ENCODE measurements at places on chromosomes 4 and X.
A peak's percentile ranks its signal among the peaks of the same experiment; 100 is the strongest.

GRCh38 chr4:139740121-139740520, 74.5 kb downstream of the MGST2 start:
- peak; percentile 52 for DNase-seq

- DNase-seq: no peak
Observed at GRCh38 chrX:130857207-130857606, 45.8 kb downstream of the ENOX2 start.

DNA sequence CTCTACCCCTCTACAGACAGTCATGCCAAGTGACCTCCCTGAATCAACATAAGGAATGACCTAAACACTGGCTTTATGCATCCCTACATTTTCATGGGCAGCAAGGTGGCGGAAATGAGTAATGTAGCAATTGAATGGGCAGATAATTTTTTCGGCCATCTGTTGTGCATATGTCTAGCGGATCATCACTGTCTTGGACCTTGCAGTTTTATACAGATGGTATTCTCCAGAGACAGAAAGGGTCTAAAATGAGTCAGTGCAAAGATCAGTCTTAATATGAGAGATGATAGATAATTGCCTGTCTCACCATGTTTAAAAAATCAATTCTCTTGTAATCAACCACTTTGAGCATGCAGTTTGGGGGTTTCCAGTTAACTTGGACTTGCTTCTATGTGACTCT, 177.3 kb upstream of the DKK2 start:
- no peak for DNase-seq

- no peak for DNase-seq
Observed at GRCh38 chr4:20259707-20260106, 8.0 kb downstream of the SLIT2 start.

DNA sequence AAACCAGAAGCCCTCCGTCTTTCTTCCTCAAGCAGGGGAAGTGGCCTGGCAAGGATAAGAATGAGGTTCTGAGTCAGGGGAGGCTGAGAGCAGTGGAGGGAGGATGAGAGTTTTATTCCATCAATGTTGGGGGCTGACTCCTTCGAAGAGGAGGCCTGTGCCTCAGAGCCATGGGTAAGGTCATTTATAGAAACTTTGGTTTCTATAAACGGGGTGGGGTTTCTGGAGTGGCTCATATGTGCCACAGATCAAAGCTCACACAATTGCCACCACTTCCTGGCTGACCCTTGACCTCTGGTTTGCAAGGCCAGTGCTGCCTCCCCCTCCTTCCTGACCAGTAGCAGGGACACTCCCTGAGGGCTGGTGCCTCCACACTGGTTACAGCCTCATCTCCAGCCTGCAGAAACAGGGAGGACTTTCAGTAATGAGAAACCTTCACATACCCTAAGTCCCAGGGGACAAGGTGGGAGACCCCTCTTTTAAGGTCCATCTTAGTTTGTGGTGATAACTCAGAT, 166.0 kb downstream of the PDGFRA start:
- no peak for DNase-seq

- no peak for DNase-seq
Observed at GRCh38 chr4:108168671-108169523, at the start of gene LEF1. TSS of gene LEF1 (minus strand) at chr4:108168932. CDS start at chr4:108167767, 1,165 bp downstream.

DNA sequence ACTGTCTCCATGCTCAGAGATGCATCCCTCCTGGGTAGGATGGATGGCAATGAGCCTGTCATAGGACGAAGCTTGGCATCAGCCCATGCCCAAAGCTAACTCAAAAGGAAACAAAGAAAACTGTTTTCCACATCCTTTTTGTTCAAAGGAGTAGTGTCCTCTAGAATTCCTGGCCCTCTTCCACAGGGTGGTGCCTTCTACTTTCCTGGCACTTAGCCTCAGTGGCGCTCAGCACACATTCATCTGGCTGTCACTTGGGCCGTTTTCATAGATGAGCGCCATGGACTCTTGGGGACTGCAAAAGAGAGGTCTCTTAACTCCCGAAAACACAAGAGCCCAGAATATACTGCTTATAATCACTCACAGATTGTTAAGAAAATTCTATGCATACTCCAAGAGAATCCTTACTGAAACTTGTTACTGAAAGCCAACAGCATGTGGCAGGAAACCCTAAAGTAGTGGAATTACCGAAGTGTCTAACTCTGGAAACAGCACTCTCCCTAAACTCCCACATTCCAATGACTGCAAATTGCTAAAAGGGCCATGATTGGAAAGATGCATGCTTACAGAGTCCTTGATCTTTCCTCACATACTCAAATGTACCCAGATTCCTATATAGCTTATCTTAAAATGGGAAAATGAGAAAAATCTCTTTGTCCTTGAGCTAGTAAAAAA, 110.0 kb downstream of the HS6ST2 start:
- DNase-seq: no peak

DNA sequence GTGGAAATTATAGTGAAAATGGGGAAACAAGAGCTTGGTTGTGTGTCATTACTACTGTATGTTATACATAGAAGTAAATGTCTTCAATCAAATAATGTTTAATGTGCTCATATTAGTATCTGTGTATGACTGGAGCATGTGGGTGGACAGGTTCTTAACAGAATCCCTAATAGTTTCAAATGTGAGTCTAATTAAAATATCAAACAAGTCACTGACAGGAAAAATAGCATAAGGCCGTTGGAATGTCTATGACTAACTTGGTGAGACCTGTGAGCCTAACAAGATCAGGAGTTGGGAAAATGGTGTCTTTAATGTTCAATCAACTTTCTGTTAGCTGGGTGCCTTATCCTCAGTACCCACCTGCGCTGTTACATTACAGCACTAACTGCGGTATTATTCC, 6.2 kb upstream of the CXCL3 start:
- no peak for DNase-seq

GRCh38 chr4:126451237-126451873, 1136.6 kb downstream of the FAT4 start:
- no peak for DNase-seq

DNA sequence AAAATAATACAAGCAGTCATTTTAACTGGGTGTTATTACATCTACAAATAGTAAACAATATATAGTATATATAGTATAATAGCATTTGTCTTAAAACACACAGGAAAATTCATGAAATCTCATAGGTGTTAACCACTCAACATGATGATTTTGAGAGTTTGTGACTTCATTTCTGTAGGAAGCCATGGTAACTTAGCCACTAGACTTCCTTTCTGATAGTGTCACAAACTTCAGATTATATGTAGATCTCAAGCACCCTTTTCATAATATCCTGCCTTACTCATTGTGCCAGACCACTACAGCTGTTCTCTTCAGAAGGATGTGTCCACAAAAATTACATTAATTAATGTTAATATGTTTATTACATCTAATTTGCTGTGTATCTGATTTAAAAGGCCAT, 1250.6 kb downstream of the ADGRL3 start:
- DNase-seq: no peak

DNA sequence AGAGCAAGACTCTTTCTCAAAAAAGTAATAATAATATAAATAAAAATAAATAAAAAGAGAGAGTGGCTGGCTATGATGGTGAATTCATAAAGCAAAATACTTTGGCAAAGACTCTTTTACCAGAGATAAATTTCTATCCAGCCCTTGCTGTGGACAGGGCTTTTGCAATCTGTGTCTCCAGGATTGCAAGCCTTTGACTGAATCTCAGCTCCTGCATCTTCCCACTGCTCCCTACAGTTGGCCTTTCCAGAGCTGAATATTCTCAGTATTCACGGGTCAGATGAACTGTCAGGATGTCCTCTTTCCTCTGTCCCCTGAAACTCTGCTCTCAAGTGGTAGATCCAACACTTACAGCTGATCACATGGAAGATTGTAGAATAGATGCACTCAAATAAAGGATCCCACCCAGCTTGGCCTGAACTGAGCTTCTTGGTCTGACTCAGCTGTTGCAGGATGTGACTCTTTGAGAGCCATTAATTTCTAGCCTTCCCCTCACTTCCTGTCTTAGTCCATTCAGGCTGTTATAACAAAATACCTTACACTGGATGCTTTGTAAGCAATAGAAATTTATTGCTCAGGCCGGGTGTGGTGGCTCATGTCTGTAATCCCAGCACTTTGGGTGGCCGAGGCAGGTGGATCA, 123.4 kb upstream of the GUCY1A1 start:
- no peak for DNase-seq

GRCh38 chr4:92814677-92815076, 510.9 kb downstream of the GRID2 start:
- no peak for DNase-seq

DNA sequence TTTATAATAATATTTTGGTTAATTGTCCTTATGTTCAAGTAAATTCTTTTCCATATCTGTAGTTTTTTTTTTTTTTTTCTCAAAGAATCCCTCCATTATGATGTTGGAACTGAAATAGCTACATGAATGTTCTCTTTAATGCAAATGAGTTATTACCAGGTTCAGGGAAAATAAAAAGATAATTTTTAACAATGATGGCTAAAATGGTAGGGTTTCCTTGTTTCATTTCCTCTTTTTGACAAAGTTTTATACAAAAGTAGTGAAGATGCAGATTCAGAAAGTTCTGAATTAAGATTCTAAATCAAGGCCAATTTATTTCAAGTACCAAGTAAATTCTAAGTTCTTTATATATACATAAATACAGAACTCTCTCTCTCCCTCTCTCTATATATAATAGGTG, 779.0 kb upstream of the INTU start:
- no peak for DNase-seq

DNA sequence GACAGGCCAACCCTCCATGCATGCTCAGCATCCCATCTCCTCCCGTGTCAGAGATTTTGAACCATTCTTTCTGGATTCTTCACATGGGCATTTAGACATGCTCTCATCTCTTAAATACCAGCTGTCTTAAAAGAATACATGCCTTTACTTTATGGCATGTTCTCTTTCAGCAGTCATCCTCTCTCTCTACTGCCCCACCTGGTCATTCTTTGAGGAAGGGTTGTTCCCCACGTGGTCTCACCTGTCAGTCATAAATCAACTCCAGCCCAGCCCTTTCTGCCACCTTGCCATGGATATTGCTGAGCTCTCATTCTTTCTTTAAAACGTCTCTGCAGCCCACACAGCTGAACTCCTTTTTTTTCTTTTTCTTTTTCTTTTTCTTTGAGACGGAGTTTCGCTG, 111.3 kb downstream of the ARHGAP10 start:
- no peak for DNase-seq

GRCh38 chrX:20653070-20653469, 386.4 kb upstream of the RPS6KA3 start:
- no peak for DNase-seq

DNA sequence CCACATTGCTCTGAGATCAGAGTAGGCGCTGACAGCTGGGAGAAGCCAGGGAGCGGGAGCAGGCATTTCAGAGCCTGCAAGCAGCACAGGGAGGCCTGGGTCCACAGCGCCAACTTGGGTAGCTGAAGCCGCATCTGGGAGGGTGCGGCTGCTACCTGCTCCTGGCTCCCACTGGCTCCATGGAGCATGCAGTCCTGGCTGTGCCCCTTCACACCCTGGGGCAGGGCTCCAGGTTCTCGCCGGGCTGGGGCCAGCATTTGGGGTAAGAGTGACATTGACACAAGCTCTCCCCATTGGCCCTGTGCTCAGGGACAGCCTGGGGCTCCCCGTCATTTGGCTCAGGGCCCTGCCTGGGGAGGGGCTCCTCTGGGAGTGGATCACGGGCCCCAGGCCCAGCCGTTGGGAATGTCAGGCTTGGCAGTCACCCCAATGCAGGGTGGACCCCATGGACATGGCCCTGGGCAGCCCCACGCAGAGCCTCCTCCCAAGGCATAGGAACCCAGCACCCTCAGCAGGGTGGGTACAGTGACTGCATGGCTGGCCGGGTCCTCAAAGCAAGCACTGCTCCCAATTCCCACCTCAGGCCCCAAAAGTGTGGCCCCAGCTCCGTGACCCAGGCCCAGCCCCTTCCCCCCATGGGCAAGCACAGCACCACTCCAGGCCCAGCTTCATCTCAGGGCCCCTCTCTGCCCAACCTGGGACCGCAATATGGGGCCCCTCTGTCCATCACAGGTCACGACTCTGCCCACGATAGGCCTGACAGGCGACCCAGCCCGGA, 82.4 kb downstream of the PRDM5 start:
- DNase-seq: peak; percentile 57

DNA sequence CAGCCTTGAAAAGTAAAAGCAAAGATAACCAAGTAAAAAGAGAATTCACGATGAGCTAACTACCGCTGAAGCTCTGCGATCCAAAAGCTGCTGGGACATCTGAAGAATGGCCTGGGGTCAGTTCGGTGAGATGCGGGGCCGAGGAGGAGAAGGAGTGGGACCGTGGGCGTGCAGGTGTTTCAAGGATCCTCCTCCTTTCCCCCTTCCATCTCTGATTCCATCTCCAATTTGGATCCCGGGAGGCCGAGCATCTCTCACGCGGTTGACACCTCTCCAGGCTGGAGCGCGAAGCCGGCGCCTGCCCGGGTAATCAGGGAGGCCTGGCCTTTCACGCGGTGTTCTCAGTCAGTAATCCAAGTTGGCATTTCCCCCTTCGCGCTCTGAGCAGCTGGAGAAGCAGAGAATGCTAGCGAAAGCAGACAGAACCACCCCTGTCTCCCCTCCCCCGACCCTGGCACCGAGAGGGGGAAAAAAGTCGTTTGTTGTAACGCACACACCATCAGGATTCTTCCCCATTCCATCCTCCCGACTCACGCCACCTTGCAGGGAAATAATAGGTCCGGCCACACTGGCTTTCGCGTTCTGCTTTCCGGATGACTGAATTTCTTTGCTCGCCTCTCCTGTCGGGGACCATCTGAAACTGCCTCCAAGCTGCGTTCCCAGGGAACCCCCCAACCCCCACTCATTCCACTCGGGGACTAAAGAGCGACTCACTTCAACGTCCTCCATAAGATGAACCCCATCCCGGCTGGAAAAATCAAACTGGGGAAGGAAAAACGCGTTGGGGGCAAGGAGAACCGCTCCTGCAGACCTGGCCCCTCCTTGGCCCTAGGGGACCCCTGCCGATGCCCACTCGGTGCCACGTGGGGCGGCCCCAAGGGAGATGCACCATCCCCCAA, 6.5 kb downstream of the NEUROG2 start:
- no peak for DNase-seq

- peak; percentile 56 for DNase-seq
Observed at GRCh38 chr4:168496834-168497233, at the start of gene PALLD. TSS of gene PALLD (plus strand) at chr4:168497052.

DNA sequence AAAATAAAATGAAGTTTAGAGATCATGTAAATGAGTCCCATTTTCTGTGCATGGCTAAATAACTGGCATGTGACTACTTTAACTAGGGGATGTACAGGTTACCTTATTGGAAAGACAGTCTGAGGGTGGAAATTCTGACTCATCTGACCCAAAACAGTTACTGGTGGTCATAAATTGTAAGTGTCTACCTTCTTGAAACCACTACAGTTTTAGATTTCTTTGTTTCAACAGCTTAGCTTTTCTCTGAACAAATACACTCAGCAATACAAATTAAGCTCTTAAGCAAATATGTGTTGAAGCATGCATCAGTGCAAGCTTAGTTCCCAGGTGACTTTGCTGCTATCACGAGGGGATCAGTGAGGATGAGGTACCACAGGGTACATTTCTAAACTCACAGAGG, 60.7 kb upstream of the PGM2 start:
- DNase-seq: no peak
